Esophagus muscularis mucosa (tissue), 4 donors: ENCODE measurements at places on chromosomes 16 and 17. TPM values are rescaled to one million over a fixed set of nuclear protein-coding genes. Genes with fewer than 3 reads are reported as not detected.

The TBC1D3E gene
- total RNA-seq, result not detected

The TP53TG3B gene
- total RNA-seq, result not detected

The MT1H gene
- not detected for total RNA-seq

The GRAP gene
- 2.1 TPM for total RNA-seq

The ADAP2 gene
- total RNA-seq, result 19.1 TPM

The ABCC12 gene
- total RNA-seq, result not detected

The PEMT gene
- total RNA-seq, result 24.8 TPM

GRCh38 chr16:57912529-57913260 is 58.2 kb downstream of the CNGB1 start:
- no peaks in the 10 kb centered on the region for H3K4me1 ChIP-seq
- DNase-seq, result no peak
- H3K36me3 ChIP-seq, result no peaks in the 10 kb centered on the region
- no peak overlapping the region for H3K27ac ChIP-seq
- no peaks in the 10 kb centered on the region for H3K27me3 ChIP-seq
- H3K4me3 ChIP-seq, result no peak overlapping the region

DNA sequence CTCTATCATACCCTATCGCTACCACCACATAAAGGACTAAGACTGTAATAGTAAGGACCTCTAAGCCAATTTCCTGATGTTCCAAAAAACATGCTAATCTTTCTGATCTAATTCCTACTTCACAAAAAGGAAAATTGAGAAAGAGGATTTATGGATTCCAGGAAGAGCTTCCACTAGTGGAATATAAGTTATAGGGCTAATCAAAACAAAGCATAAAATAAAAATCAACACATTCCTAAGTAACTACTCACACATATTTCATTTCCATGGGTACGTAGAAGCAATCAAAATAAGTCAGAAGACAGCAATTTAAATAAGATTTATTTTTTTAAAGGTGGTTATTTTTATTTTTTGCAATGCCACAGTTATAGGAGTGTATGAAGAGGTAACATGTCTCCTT is 12.4 kb downstream of the CCDC43 start:
- no peak for DNase-seq
- peaks cover 50% of the 10 kb centered on the region for H3K36me3 ChIP-seq
- H3K27ac ChIP-seq, result no peak overlapping the region
- no peaks in the 10 kb centered on the region for H3K27me3 ChIP-seq
- H3K4me3 ChIP-seq, result no peak overlapping the region

GRCh38 chr16:80034469-80034826 is 433.9 kb upstream of the MAF start:
- no peaks in the 10 kb centered on the region for H3K4me1 ChIP-seq
- no peak overlapping the region for H3K27ac ChIP-seq
- DNase-seq, result no peak
- no peak overlapping the region for H3K4me3 ChIP-seq
- H3K27me3 ChIP-seq, result no peaks in the 10 kb centered on the region
- no peaks in the 10 kb centered on the region for H3K36me3 ChIP-seq

GRCh38 chr16:53084746-53085334 is 30.0 kb downstream of the CHD9 start:
- no peak overlapping the region for H3K4me3 ChIP-seq
- no peaks in the 10 kb centered on the region for H3K27me3 ChIP-seq
- peak overlapping the region; percentile 77 for H3K27ac ChIP-seq
- H3K4me1 ChIP-seq, result peaks cover 85% of the 10 kb centered on the region

DNA sequence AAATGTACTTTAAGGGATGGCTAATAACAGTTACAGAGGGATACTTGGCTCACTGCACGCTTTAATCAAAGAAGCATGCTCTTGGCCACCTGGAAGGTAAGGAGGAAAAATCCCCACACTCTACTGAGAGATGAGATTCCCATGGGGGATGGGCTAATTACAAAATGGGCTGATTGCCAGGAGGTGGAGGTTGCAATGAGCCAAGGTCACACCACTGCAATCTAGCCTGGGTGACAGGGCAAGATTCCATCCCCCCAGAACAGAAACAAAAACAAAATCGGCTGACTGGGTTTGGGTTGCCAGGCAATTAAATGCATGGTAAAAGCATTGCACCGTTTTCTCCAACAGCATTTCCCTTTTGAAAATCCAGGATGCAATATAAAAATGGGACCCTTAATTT is 18.0 kb downstream of the N4BP1 start:
- H3K4me1 ChIP-seq, result peaks cover 60% of the 10 kb centered on the region
- no peak overlapping the region for H3K27ac ChIP-seq
- H3K27me3 ChIP-seq, result no peaks in the 10 kb centered on the region
- DNase-seq, result no peak

DNA sequence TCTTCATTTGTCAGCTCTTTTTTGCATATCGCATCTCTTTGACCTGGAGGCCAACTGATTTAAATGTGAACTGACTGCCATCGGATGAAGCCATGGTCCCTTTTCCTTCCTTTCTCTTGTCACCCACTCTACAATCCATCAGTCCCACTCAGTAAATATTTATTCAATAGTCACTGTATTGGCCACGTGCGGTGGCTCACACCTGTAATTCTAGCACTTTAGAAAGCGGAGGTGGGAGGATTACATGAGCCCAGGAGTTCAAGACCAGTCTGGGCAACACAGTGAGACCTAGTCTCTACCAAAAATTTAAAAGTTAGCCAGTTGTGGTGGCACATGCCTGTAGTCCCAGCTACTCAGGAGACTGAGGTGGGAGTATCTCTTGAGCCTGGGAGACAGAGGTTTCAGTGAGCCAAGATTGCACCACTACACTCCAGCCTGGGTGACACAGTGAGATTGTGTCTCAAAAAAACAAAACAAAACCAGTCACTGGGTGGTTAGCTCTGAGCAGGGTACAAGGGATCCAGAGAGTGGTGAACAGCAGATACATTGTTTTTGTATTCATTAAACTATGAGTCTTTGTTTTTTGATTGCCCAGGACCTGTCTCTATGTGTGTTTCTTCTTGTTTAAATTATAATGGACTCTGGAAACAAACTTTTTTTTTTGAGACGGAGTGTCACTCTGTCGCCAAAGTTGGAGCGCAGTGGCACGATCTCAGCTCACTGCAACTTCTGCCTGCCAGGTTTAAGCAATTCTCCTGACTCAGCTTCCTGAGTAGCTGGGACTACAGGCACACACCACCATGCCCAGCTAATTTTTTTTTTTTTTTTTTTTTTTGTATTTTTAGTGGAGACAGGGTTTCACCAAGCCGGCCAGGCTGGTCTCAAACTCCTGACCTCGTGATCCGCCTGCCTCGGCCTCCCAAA is 6.9 kb downstream of the PHAF1 start:
- no peak for DNase-seq
- peaks cover 12% of the 10 kb centered on the region for H3K4me1 ChIP-seq
- no peak overlapping the region for H3K4me3 ChIP-seq
- peaks cover 34% of the 10 kb centered on the region for H3K36me3 ChIP-seq

- H3K27me3 ChIP-seq, result no peaks in the 10 kb centered on the region
- H3K27ac ChIP-seq, result no peak overlapping the region
Observed at GRCh38 chr16:69593751-69594255, 28.0 kb downstream of the NFAT5 start.

DNA sequence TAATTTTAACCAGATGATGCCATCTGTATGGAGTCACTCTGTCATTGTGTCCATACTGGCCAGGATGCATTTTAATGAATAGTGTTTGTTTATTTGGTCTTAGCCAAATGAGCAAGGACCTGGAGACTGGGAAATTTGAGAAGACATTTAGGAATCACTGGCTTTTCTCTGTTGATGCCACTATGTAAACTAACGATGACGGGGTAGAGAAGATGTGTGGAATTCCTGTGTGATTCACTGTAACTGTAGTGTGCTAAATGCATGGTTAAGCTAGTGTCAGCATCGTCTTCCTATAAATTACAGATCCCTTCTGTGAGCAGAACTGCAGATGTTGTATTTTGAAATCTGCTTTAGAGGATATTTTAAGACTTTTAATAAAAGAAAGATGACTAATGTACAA is 66.6 kb downstream of the NOS2 start:
- H3K27me3 ChIP-seq, result no peaks in the 10 kb centered on the region
- DNase-seq, result peak; percentile 29
- H3K4me3 ChIP-seq, result no peak overlapping the region
- H3K4me1 ChIP-seq, result no peaks in the 10 kb centered on the region
- H3K27ac ChIP-seq, result no peak overlapping the region
- H3K36me3 ChIP-seq, result no peaks in the 10 kb centered on the region

- no peak overlapping the region for H3K27ac ChIP-seq
- no peaks in the 10 kb centered on the region for H3K36me3 ChIP-seq
- no peaks in the 10 kb centered on the region for H3K4me1 ChIP-seq
- H3K27me3 ChIP-seq, result no peaks in the 10 kb centered on the region
- H3K4me3 ChIP-seq, result no peak overlapping the region
Observed at GRCh38 chr17:10177913-10178505, 20.4 kb downstream of the GAS7 start.

DNA sequence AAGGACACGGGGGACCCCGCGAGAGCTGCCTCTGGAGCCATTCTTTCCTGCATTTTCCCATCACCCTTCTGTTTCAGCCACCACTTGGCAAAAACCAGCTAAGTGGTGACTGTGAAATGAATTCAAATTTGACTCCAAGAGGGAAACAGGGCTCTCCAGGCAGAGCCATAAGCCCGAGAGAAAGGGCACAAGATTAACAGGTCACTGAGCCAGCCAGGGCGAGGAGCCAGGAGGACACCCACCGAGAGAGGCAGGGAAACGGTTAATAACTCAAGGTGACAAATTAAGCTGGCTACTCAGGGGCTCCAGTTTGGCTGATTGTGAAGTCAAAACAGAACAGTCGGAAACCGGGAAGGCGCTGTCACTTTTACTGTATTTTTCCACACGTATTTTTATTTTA is 67.8 kb upstream of the SOX9 start:
- no peaks in the 10 kb centered on the region for H3K4me1 ChIP-seq
- H3K4me3 ChIP-seq, result no peak overlapping the region
- no peaks in the 10 kb centered on the region for H3K27me3 ChIP-seq
- DNase-seq, result no peak
- H3K36me3 ChIP-seq, result no peaks in the 10 kb centered on the region

DNA sequence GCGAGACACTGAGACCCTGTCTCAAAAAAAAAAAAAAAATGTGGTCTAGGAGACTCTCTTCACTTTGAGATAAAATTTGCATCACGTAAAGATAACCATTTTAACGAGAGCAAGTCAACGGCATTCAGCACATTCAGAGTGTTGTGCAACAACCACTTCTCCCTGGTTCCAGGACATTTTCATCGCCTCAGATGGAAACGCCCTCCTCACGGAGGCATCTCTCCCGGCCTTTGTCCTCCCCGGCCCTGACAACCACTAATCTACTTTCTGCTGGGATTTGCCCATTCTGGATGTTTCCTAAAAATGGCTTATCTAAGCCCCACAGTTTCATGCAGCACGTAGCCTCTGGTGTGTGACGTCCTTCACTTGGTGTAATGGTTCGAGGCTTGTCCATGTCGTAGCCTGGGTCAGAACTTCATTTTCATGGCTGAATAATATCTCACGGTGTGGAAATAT is 6.4 kb upstream of the NPRL3 start:
- no peaks in the 10 kb centered on the region for H3K36me3 ChIP-seq
- peaks cover 3% of the 10 kb centered on the region for H3K27me3 ChIP-seq
- no peaks in the 10 kb centered on the region for H3K4me1 ChIP-seq
- DNase-seq, result no peak
- no peak overlapping the region for H3K27ac ChIP-seq
- no peak overlapping the region for H3K4me3 ChIP-seq

DNA sequence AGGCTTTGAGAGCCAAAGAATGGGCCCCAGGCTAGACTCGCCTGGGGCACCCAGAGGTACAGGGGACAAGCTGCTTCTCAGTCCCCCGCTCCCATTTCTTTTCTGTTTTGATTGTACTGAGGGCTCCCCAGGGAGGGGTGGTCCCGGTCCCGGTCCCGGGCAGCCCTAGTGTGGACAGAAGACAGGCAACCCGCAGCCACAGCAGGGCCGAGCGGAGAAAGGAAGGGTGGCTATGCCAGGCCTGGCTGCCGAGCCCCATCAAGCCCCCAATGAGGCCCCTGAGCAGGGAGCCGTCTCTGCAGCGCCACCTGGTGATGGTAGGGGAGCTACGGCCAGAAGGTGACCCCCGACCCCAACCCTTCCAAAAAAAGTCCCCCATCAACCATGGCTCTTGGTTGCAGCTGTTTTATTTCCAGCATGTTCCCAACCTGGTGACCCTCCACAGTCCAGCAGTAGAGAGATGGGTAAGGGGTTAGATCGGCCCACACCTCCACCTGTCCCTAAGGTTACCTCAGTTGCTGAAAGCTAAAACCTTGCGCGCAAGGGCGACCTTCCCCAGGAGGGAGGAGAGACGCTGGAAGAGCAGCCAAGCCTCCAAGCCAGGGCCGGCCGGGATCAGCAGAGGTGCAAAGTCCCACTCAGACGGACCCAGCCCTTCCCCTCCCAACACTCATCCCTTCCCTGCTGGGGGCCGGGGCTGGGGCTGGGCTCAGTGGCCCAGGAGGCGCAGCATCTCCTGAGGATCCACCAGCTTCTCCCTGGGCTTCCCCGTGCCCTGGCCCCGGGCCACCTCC is 2.6 kb upstream of the GRIN2C start:
- H3K4me1 ChIP-seq, result peaks cover 36% of the 10 kb centered on the region
- H3K36me3 ChIP-seq, result no peaks in the 10 kb centered on the region
- peak overlapping the region; percentile 43 for H3K4me3 ChIP-seq
- H3K27ac ChIP-seq, result no peak overlapping the region
- DNase-seq, result no peak

- H3K27ac ChIP-seq, result no peak overlapping the region
- no peak for DNase-seq
- no peaks in the 10 kb centered on the region for H3K27me3 ChIP-seq
- H3K4me1 ChIP-seq, result no peaks in the 10 kb centered on the region
- peaks cover 84% of the 10 kb centered on the region for H3K36me3 ChIP-seq
Observed at GRCh38 chr16:3656491-3657468, 2.3 kb downstream of the DNASE1 start.

- H3K36me3 ChIP-seq, result no peaks in the 10 kb centered on the region
- H3K4me1 ChIP-seq, result no peaks in the 10 kb centered on the region
- H3K27me3 ChIP-seq, result peaks cover 4% of the 10 kb centered on the region
- H3K4me3 ChIP-seq, result no peak overlapping the region
Observed at GRCh38 chr16:48076455-48077012, 79.3 kb downstream of the ABCC12 start.

- no peaks in the 10 kb centered on the region for H3K27me3 ChIP-seq
- no peak overlapping the region for H3K4me3 ChIP-seq
- H3K27ac ChIP-seq, result no peak overlapping the region
- no peaks in the 10 kb centered on the region for H3K36me3 ChIP-seq
- no peak for DNase-seq
- peaks cover 12% of the 10 kb centered on the region for H3K4me1 ChIP-seq
Observed at GRCh38 chr16:17511340-17511739, 40.6 kb upstream of the XYLT1 start.

DNA sequence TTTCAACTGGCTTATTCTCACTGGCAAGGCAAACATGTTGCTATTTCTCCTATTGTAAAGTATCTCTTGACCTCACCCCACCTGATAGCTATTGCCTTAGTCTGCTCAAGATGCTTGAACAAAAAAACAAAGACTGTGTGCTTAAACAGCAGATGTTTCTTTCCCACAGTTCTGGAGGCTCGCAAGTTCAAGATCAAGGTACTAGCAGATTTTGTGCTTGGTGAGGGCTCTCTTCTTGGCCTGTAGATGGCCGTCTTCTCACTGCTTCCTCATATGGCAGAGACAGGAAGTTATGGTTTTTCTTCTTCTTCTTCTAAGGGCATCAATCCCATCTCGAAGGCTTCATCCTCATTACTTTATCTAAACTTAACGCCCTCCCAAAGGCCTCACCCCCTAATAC is 109.7 kb upstream of the CLEC3A start:
- no peak overlapping the region for H3K4me3 ChIP-seq
- no peaks in the 10 kb centered on the region for H3K36me3 ChIP-seq
- H3K27me3 ChIP-seq, result no peaks in the 10 kb centered on the region
- no peak for DNase-seq
- H3K4me1 ChIP-seq, result no peaks in the 10 kb centered on the region
